ENCODE measurements at places on chromosomes 7 and 10.

DNA sequence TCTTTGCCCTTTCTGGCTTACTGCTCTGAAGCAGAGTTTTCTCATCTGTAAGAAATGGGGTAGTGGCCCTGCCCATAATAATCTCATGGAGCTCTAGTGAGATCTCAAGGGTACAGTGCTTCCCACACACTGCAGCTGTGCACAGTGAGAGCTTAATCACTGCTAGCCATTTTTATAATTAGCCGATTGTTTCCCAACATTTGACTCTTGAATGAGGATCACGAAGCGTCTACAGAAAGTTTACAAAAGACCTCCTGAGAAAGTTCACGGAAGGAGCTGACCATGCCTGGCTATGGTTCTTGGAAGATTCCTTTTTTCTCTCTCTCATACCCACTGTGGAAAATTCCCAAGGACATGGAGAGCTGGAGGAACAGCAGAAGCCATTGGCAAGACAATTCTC, 70.4 kb downstream of the FAM171A1 start:
- DNase-seq = no peak

- DNase-seq = no peak
These were observed 223.6 kb upstream of the KMT2E start for GRCh38 chr7:104790440-104790839.

GRCh38 chr10:60048091-60048501, 141.7 kb upstream of the CCDC6 start:
- DNase-seq = no peak

DNA sequence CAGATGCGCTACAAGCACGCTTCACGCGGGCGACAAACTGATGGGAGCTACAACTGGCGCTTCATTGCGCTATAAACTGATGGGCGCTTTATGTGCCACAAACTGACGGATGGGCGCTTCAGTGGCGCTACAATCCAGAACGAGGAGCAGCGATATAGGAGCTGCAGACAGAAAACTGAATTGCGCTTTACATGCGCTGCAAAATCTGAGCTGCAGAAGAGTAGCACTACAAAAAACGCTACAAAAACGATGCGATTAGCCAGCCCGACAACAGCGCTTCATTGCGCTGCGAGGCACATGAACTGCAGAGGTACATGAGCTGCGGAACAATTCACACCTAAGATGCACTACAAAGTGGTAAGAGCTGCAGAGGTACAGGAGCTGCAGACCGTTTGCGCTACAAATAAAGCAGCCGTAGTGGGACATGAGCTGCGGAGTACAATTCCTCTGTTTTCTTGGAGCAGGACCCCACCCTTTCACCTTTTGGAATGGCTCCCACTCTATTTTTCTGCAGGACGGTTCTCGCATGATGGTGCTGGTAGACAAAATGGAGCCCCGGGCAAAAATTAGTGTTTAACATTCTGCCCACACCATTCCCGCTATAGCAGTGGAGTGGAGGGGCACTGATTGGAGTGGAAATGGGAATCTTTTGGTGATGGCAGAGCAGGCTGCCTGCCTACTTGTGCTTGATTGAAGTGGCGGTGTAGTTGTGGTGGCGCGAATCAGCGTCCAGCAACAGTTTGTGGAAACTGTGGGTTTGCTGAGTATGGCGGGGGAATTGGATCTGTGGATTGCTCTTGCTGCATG, 1.2 kb upstream of the SGCE start:
- no peak for DNase-seq

DNA sequence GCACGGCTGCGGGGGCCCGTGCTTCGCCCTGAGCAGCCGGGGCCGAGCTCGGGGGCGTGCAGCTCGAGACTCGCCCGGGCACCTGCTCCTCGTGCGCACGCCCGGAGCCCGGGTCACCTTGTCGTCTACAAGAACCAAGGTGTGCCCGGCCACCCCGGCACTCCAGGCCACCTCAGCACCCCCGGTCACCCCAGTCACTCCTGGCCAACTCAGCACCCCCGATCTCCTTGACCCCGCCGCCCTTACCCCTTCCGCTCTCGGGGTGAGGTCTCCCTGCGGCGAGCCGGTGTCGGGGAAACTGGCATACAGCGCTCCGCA, 268 bp upstream of the IGFBP3 start:
- DNase-seq = no peak

- DNase-seq = no peak
These were observed 1.3 kb downstream of the ZNRF2 start for GRCh38 chr7:30285536-30286284.

DNA sequence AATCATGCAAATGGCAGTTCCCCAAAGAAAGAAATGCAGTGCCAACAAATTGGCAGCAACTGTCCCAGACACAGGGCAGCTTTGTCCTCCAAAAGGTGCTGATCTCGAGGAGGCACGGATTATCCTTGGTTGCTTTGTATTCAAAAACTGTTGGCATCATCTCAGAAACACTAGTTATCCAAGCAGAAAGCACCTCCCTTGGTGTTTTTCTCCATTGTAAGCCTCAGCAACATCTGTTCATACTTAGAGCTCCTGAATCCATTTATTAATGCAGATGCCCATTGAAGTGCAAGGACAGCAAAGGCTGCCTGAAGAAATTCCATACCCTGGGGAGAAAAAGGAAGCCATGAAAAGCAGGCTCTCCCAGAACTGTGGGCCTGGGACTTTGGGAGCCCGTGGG, 1.1 kb upstream of the NPS start:
- no peak for DNase-seq

- no peak for DNase-seq
These were observed 210.3 kb downstream of the GPAM start for GRCh38 chr10:111973306-111973705.

- no peak for DNase-seq
These were observed 53.8 kb upstream of the PCDH15 start for GRCh38 chr10:54854843-54855242.

GRCh38 chr7:100609958-100610357, 2.4 kb upstream of the MOSPD3 start:
- no peak for DNase-seq

DNA sequence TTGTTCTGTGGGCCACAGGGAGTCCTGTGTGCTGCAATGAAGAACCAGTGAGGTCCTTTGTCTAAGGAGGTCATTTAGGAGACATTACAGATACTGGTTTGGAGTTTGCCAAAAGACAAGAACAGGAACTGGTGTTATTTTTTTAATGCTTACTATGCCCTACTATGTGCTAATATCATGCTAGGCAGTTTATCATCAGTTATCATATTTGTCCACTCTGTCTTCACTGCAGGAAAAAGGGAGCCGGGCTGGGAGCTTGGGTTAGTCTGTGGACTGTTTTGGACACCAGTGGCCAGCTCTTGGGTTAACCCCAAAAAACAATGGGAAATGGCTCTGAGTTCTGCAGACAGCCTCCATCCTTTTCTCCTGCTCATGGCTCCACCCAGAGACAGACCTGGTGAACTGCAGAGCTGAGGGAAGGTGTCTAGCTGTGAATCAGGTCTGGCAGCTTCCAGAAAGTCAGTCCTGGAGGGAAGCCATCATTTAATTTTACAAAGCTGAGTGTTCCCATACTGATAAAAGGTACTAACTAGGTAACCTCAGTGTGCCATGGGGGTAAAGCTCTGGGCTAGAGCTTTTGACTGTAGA, 101.2 kb upstream of the ZNF746 start:
- DNase-seq = no peak

- DNase-seq = no peak
These were observed 2.3 kb downstream of the INPP5A start for GRCh38 chr10:132539894-132540293.

- no peak for DNase-seq
These were observed 217.1 kb upstream of the ZMIZ1 start for GRCh38 chr10:78851647-78852046.

DNA sequence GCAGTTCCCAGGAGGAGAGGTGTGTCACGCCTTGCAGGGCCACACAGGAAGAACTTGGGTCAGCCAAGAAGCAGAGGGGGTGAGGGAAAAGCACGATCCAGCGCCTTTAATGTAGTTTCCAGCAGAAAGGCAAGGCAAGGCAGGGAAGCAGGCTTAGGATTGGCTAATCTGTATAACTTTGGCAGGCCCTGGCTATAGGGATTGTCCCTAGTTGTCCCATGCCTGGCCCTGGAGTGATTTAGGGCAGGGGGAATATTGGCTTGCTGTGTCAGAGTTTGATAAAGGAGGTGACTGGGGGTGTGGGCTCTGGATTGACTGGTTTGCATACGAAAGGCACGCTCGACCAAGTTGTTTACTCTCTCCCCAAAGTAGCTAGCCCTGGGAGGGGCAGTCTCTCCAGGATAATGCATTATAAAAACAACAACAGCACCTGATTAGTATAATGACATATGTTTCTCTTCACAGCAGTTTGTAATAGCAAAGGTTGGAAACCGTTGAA, 44.5 kb downstream of the RBM28 start:
- DNase-seq = no peak

DNA sequence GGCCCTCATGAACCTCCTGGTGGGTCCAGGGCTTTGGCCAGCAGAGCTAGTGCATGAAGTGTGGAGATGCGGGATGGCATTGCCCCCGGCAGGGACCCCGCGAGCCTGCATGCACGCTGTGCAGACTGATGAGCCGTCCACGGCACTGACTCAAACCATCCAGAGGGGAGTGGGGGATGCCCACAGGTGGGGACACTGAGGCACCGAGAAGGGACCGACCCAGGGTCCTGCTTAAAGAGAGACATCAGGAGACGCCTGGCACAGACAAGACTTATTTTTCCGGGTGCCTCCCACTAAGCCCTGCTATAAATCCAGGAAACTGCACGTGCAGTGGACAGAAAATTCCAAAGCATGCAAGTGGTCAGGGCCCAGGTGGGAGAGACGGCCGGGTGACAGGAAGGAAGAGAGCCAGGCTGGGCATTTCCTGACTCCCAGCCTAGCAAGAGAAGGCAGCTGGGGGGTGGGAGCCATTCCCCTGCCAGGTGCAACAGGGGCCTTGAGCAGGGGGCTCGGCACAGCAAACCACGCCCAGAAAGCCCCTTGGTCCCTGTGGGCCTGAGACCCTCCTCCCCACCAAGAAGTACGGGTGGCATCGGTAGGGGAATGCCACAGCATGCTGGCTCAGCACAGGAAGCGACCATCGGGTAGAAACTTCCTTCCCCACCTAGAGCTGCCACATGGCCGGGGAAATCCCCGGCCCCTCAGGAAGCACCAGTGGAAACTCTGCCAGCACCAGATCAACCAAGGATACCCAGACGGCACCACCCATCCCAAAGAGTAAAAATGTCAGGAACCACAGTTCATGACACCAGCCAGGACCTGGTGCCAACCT, 91.5 kb downstream of the FOXL3 start:
- no peak for DNase-seq

DNA sequence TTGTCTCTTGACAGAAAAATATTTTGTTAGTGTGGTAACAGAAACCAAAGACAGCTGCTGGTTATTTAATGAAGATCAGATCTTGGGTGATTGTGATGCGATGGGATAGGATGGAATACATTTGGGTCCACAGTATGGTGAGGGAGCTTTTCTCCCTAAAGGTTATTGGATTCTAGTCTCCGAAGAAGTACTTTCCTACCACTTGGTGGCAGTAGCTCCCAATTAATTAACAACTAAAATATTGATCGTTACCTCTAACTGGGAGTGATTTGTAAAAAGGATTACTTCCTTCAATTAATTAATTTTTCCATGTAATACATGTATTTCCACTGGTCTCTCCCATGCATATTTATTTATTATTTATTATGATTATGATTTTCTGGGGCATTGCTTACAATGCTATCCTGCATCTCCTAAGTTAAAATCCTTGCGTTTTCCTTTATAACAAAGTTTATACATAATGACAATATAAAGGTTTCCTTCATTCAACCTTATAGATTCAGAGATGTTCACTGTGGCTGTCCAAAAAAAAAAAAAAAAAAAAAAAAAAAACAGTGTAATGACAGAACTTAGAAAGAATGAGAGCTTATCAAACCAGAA, 25.6 kb downstream of the TMEM196 start:
- no peak for DNase-seq

- peak; percentile 76 for DNase-seq
These were observed at the start of the genes KLLN and PTEN for GRCh38 chr10:87863053-87863943. Gene KLLN, minus strand, starts transcription at chr10:87863533. Its CDS starts 1,046 bp downstream, at chr10:87862487. Gene PTEN, plus strand, starts transcription at chr10:87863625. Its CDS starts 845 bp downstream, at chr10:87864470.

GRCh38 chr7:26959290-26959689, 94.9 kb upstream of the SKAP2 start:
- DNase-seq = no peak

GRCh38 chr7:68420342-68421192, 1177.7 kb upstream of the AUTS2 start:
- no peak for DNase-seq

DNA sequence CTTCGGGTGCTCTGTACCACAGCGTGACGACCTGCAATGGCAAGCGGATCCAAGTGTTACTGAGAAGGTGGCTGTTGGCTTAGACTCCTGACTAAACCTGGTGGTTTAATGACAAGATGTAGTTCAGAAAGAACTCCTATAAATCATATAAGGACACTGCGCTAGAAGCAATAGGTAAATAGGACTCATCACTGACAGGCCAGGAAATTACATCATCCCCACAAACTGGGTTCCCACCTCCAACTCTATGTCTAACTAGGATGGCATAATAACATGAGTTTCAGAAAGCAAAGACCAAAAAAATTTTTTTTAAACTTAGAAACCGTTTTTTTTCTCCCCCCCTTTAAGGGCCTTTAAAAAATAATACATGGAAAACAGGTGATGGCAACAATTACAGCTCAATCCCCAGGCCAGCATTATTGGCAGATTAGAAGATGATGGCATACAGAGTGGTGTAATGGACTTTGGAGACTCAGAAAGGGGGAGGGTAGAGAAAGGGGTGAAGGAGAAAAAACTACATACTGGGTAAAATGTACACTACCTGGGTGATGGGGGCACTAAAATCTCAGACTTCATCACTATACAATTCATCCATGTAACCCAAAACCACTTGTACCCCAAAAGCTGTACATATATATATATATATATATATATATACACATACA, 81.4 kb upstream of the FAM133B start:
- DNase-seq = no peak

GRCh38 chr10:53108317-53108934, 335.8 kb upstream of the MBL2 start:
- no peak for DNase-seq

DNA sequence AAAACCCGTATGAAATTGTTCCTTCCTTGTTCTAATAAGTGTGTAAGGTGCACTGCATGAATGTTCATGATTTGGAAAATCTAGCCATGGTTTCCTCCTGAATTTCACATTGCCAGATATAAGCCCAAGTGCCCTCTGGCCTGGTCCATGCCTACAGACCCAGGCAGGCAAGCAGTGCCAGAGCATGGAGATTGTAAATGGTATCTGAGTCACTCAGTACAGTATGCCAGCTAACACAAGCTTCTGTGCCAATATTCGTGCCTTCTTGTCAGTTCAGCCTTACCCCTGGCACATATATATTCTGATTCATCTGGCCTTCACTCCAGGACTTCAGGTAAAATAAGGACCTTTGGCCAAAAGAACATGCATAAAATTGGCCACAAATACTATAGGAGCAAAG, 38.4 kb upstream of the PDE1C start:
- DNase-seq = no peak

GRCh38 chr7:822692-823276, 9.5 kb upstream of the SUN1 start:
- DNase-seq = no peak
